CD4-positive, alpha-beta T cell treated with Interleukin-6 at 100 ng/mL for 8 hours (primary cell): ENCODE measurements at places on chromosomes 1 and 21.

GRCh38 chr1:107442551-107442950 lies 301.7 kb downstream of the NTNG1 start:
- no peak for DNase-seq

DNA sequence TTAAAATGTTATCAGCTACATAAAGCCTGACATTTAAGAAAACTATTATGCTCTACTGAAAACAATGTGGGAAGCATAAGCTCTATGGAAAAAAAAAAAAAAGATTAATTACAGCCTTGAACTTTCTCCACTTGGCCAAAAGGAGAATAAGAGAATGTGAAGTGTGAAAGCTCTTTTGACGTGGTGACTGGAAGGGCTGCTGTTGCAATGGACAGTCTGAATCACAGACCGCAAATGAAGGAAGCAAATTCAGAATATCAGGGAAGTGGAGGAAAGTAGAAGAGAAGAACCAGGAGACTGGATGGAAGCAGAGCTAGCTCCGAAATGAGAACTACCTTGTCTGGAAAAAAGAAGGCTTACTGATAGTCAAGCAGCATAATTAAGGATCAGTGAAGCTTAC lies 106.8 kb downstream of the AK5 start:
- DNase-seq, result no peak

- no peak for DNase-seq
Measured at GRCh38 chr21:15275615-15276235, 210.9 kb upstream of the NRIP1 start.

DNA sequence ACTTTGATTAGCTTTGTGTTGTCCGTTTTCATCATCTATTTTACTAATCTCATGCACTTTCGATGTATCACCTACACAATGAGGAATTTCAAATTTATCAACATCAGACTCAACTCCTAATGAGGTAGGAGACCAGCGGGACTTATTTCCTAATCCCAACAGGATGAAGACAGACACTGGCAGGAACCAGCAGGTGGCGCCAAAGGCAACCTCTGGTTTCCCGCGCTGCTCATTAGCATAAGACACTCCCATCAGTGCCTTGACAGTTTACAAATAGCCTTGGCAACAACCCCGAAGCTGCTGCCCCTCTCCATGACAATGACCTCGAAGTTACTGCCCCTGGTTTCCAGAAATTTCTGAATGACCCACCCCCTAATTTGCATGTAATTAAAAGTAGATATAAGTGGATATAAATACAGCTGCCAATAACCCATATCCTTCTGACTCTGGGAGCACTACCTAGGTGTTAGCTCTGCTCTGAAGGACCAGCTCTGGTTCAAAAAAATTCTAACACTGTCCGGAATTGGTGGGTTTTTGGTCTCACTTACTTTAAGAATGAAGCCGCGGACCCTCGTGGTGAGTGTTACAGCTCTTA lies 974.8 kb downstream of the ADGRL2 start:
- no peak for DNase-seq

- DNase-seq, result no peak
Measured at GRCh38 chr21:30434033-30434631, 4.1 kb downstream of the KRTAP13-4 start.

GRCh38 chr1:51071291-51072042 lies 30.6 kb upstream of the C1orf185 start:
- no peak for DNase-seq

DNA sequence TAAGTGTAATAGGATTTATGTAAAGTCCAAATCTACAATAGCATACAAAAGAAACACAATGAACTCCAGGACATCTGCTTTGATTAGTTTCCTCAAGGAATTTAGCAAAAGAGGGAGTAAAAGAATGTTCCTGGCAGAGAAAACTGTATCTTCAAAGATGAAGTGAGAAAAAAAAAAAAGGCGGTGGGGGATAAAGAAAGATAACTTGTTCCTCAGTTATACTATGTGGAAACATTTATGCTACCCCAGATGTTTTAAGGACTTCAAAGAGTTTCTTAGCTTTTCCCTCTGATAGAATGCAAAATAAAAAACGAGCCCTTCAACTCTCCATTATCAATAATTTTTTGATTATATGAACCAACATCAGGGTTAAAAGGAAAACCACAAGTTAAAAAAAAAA lies 908.9 kb upstream of the ADGRL2 start:
- no peak for DNase-seq

DNA sequence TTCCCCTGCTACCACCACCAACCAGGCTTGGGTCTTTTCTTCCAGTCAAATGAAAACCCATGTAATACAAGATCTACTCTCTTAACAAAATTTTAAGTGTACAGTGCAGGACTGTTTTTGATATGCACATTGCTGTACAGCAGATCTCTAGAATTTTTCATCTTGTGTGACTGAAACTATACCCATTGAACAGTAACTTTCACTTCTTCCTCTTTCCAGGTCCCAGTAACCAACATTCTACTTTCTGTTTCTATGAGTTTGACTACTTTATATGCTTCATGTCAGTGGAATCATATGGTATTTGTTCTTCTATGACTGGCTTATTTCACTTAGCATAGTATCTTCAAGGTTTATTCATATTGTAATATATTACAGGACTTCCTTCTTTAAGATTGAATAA lies 45.3 kb upstream of the PLPPR4 start:
- DNase-seq, result no peak

GRCh38 chr1:207814469-207814868 lies 62.6 kb downstream of the CD46 start:
- no peak for DNase-seq

DNA sequence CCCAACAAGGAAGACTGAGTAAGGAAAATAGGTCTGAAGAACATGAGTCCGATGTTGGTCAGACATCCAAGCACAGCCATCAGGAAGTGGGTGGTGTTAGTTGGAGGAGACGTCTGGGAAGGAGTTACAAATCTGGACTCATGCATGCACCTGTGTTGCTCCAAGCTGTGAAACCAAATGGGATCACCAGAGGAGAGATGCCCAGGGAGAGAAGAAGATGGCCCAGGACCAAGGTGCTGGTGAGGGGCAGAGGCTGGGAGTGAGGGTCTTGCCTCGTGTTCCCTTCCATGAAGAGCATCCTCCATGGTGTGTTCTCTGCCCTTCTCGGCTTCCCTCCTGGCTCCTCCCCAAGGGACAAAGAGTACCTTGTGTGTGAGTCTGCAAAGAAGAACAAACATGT lies 405.6 kb downstream of the NPHP4 start:
- DNase-seq, result no peak

- DNase-seq, result no peak
Measured at GRCh38 chr1:114258633-114259032, 105.0 kb upstream of the SYT6 start.

DNA sequence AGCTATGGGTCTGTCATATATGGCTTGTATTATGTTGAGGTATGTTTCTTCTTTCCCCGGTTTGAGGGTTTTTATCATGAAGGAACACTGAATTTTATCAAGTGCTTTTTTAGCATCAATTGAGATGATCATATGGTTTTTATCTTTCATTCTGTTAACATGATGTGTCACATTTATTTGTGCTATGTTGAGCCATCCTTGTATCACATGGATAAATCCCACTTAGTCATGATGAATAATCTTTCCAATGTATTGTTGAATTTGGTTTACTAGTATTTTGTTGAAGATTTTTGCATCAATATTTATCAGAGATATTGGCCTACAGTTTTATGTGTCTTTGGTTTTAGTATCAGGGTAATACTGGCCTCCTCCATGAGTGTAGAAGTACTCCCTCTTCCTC lies 61.7 kb downstream of the GPR137B start:
- DNase-seq, result no peak

DNA sequence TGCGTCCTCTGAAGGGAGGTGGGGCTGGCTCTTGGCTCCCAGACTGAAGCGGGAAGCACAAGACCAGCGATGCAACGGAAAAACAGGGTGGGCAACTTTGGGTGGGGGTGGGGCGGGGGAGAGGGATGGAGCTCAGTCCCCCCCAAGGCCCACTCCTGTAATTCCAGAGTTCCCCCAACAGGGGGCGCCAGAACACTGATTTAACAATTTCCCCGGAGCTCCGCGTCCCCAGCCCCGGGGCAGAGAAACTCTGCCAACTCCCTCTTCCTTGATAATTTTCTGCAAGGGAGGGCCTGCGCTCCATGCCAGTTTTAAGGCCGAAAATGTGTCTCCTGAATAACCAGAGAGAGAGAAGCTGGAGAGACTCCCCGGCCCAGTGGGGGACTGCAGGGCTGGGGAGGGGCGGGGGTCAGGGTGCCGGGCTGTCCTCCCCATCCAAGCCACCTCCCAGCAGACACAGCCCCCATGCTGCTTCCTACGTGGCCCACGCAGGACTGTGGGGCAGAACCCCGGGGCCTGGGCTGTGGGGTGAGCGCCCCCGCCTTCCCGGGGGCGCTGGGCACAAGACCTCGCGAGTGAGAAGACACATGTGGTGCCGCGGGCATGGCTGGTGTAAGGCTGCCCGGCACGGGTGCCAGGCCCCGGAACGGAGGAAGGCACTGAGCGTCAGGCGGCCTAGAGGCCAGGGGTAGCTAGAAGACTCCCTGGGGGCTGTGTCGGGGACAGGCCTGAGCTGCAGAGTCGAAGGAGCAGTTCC lies 51.4 kb downstream of the KIF21B start:
- DNase-seq, result peak; percentile 64

DNA sequence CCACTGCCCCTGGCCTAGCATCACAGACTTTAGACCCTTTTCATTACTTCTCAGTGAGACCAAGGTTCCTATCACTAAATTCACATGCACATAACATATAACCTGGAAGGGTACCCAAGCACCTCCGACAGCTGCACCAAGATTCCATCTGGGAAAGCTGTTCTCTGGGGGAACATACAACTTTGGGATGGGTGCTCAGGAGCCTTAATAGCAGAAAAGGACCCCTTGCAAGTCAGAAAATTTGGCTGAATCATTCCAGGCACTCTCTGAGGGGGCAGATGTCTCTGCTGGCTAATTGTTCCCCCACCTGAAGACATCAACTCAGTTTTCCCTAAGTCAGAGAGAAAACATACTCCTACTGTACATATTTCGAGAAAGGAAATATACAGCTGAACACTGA lies 41.3 kb upstream of the PSEN2 start:
- no peak for DNase-seq

DNA sequence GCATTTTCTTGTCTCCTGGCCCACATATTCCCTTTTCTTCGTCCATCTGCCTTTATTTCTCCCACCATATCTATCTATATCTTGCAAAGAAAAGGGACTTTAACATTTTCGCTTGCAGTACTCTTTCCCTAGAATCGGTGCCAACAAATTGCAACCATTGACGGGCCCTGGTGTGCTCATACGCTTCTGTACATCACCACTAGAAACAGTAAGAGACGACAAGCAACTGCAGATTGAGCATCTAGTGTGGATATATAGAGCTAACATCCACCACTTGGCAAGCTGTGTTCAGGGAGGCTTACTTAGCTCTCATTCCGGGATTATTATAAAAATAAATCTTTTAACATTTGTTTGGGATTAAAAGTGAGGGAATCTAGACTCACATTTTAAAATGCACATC lies 230.8 kb upstream of the PKN2 start:
- DNase-seq, result no peak

- DNase-seq, result no peak
Measured at GRCh38 chr1:51237351-51238033, 1.4 kb downstream of the RNF11 start.

DNA sequence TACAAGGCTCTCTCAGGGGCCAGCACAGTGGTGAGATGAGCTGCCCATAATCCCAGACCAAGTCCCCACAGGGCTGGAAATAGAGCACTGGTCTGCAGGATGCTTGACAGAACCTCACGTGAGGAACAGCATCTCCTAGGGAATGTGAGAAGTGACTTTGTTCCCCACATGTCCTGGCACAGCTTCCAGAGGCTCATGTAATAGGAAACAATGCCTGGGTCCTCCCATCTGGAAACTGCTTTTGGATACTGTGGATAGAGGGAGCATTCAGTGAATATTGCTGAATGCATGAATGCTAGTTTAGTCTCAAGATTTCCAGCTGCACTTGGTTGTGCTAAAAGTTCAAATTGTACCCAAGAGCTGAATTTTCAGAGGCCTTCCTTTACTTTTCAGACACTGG lies 146.2 kb downstream of the TNR start:
- no peak for DNase-seq

DNA sequence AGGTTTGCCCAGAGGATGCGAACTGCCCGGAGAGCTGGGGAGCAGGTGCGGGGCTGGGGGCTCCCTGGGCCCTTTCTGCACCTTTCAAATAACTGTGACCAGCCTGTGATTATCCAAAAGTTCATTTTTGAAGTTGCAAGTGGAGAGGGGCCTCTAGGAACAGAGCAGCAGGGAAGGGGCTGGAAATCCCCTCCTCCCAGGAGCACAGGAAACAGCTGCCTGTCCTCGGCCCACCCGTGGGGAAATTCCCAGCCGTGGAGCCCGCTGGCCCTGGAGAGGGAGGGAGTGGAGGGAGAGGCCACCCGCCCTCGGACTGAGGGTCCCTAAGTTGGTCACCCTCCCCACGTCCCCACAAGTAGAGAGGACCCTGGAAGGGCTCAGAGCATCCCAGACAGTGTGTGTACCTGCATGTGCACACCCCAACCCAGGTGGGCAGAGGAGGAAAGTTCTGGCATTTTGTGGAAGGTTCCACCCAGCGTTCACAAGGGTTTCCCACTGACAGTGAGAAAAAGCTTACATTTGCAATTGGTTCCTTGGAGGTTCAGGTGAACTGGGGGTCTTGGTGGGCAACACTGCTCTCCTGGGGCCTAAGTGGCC lies 1.2 kb upstream of the TNFRSF4 start:
- DNase-seq, result no peak

DNA sequence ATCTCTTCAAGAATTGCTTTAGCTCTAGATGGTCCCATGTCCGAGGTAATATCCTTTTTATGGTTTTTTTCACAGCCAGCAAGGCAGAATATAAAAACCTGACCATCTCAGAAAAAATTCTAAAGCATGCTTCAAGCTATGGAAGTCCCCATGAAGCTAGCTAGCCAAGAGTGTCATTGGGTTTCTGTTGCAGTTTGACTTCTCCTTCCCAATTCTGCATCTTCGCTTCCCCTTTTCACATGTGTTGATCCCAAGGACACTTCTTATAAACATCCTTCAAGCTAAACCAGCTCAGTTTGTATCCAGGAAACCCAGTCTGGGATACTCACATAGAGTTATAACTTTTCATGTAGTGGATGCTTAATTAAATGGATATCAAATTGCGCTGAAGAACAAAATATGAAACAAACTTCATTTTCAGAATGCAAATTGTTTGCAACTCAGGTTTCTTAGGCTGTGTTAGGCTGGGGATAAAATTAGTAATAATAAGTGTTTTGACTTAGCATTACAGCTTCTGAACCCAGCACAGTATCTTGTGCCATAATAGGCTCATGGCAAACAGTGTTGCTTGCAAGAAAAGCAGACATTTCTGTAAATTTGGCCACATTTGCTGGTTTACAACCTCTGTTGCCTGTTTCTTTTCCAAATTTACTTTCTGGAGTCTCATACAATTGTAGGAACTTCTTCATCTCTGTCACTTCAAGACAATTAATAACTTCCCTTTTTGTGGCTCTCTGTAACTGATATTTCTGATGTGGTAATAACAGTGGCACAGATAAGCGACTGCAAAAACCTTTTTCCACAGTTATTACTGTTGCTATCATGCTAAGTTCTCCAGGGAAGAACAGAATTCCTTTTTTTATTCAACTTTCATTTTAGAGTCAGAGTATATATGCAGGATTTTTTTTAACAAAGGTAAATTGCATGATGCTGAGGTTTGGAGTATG lies 53.2 kb downstream of the NCAM2 start:
- DNase-seq, result no peak

GRCh38 chr21:36027347-36027746 lies 33.0 kb downstream of the SETD4 start:
- DNase-seq, result no peak

- no peak for DNase-seq
Measured at GRCh38 chr1:217524787-217525520, 105.9 kb downstream of the GPATCH2 start.
